ENCODE measurements at places on chromosomes 5 and 9.

- no peak for DNase-seq
Observed at GRCh38 chr5:133510634-133511262, 101.6 kb downstream of the FSTL4 start.

DNA sequence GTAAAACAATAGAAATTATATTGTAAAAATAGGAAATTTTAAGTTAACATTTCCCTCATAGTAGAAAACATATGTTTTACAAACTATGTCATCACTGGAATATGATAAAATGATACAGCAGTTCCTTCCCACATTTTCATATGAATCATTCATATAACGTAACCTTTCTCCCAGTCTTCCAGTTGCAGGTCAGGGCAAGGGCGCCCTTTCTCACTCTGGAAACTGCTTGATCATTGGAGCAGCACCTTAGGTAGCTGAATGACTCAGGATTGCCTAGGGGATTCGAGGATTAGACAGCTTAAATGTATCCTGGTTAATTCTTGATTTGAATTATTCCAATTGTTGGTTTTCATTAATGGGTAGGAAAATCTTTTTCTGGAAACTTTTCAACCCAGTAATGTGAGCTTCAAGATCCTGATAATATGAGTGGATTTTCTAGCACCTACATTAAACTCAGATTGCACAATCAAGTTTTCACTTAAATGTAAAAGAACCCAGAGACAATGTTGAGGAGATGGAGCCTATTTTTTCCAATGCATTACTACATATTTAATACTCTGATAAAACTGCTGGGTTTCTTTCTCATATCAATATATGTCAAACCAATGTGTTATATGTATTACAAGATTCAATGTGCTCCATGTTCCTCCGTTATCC is 32.6 kb upstream of the ANXA1 start:
- DNase-seq = peak; percentile 93

- DNase-seq = peak; percentile 54
Observed at GRCh38 chr5:30505014-30505886, 688.2 kb upstream of the CDH6 start.

DNA sequence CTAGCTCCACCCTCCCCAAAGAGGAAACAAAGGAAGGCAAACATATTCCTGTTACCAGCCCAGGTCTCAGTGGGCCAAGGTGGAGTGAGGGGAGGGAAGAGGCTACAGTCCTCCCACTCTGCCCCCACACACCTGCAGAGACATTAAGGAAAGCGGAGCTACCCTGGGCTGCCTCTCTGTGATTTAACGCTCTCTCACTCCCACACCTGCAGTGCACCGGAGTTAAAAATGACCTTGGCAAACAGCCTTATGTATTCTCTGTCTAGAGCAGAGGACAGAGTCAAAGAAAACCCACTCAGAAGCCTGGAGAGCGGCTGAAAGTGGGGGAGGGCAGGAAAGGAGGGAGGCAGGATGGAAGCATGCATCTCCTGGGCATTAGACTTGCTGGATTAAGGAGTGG is 32.7 kb downstream of the KCNIP1 start:
- no peak for DNase-seq

GRCh38 chr9:106653213-106653612 is 209.8 kb upstream of the ZNF462 start:
- no peak for DNase-seq

DNA sequence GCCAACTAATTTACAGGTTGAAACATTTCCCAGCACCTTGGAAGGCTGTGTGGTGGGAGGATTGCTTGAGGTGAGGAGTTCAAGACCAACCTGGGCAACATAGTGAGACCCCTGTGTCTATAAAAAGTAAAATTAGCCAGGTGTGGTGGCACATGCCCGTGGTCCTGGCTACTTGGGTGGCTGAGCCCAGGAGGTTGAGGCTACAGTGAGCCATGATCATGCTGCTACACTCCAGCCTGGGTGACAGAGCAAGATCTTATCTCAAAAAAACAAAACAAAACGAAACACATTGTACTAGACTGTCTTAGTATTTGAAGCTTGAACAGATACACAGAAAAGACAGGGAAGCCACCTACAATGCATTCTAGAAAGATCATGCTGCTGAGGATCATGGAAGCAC is 2.8 kb upstream of the HSDL2 start:
- DNase-seq = peak; percentile 3

DNA sequence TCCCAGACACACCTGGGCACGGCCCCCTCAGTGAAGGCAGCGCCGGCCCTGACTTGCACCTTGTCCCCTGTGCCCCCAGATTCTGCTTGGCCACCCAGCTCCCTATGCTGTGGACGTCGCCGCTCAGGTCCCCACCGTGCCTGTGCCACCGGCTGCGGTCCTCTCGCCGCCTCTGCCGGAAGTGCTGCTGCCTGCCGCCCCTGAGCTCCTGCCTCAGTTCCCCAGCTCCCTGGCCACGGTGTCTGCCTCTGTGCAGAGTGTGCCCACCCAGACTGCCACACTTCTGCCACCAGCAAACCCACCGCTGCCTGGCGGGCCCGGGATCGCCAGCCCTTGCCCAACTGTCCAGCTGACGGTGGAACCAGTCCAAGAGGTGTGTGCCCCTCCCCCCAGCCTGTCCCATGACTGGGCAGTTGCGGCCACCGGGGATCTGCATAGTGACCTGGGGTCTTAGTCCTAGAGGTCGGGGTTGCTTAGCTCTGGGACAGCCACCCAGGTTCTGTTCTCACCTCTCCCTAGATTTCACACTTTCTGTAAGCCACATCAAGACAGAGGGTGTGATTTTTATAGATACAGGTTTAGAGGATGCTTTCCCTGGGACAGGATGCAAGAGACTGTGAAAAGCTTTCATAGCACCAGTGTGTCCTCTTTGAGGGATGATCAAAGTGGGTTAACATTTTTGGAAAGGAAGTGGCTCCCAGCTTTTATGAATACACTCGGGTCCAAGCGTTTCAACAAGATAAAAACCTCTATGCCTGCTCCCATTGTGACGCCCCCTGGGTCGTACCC is 78.0 kb downstream of the WNK2 start:
- DNase-seq = no peak
